HCEC 1CT (cell line): ENCODE measurements at places on chromosomes 12 and 14.

DNA sequence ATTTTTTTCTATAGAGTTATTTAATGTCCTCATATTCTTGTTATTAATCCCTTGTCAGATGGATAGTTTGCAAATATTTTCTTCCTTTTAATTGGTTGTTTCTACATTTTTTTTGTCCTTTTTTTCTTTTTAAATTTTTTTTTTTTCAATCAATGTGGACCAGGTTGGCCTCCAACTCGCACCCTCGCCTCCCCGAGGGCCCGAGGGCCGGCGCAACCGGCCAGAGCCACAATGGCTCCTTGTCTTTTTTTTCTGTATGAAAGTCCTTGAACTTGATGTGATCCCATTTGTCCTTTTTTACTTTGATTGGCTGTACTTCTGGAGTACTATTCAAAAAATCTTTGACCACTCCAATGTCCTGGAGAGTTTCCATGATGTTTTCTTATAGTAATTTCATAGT lies 17.7 kb upstream of the SLCO1B1 start:
- no peak for DNase-seq

- no peak for DNase-seq
These were observed 16.4 kb upstream of the RNASE4 start for GRCh38 chr14:20667957-20668356.

GRCh38 chr14:28704153-28704552 lies 62.4 kb upstream of the FOXG1 start:
- DNase-seq, result peak; percentile 58

DNA sequence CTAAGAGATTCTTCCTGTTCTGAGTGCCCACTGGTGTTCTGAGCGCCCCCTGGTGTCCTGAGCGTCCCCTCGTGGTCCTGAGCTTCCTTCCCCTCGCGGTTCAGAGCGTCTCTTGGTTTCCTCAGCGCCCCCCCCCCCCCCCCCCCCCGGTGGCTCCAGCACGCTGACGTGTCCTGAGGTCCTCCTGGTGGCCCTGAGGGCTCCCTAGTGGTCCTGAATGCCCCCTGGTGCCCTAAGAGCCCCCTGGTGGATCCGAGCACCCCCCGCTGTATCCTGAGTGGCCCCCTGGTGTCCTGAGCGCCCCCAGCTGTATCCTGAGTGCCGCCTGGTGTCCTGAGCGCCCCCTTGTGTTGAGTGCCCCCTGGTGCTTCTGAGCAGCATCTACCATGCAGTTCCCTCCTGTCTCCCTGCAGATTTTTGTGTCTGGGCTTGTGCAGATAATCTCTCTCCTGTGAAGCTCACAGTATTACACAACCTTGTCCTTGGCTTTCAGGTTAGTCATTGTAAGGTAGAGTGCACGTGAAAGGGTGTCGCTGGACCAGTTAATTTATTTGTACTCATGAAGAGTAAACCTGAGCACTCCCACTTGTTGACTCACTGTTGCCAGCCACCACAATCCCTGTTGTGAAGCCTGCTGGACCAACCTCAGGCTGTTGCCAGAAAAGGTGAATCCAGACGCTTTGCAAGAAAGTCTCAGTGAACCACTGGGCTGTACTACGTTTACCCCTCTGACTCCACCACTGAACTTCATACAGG lies 1168.4 kb downstream of the TMEM121 start:
- DNase-seq, result no peak

- no peak for DNase-seq
These were observed 507.1 kb downstream of the DIO2 start for GRCh38 chr14:79704041-79704807.

DNA sequence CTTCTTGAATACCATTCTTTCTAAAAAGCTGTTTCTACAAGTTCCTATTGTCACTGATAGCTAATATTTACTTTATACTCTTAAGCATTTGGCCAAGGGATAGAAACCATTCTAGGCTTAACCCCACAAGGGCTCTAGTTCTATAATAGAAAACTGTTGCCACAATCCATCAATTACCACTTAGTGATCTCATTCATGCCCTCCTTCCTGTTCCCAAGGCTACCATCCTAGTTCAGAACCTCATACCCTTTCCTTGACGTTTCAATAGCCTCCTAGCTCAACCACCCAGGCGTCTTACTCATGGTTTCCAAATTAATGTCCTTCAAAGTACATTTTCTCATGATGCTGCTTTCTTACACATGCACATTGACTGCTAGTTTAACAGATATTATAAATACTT lies 493.5 kb downstream of the NAV3 start:
- no peak for DNase-seq

- DNase-seq, result no peak
These were observed 14.3 kb downstream of the MYL2 start for GRCh38 chr12:110906083-110906482.

DNA sequence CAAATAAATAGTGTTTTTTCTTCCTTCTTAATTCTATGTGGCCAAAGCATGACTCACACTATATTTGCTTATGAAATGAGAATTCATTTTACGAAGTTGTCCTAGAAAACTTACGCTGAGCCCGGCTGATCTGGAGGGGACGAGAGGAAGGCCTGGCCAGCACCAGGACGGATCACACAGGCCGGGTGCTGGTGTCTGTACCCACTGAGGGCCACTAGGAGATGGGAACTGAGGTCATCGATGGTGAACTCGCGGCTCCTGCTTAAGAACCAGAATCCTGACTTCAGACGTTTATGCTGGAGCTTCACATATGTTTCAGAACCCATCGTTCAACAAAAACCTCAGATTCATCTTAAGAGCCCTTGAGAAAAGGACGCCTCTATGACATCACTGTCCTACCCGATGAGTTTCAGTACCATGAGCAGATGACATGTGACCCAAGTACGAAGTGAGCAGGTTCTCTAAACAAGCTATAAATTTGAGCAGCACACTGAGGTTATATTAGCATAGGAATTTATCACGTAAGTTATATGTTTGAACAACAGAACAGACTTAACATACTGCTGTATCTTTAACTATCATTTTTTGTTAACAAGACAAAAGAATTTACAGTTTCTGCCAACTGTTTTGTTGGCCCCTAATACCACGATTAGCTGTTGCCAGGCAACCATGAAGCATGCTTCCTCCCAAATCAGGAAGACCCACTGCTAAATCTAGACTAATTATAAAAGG lies 111.9 kb downstream of the FOXN3 start:
- peak; percentile 63 for DNase-seq

DNA sequence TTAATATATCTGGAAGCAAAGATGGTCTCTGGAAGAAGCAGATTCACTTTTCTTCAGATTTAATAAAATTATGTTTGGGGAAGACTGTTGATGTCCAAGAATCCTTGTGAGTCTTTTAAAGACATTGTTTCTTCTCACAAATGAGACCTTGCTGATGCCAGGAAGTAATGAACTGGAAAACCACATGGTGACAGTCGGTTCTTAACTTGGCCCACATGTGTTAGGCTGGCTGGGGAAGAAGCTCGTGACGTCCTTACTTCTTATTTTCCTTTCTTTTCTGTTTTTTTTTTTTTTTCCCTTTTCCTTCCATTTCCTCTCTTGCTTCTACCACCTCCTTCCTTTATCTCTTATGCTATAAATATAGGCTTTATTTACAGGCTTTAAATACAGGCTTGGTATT lies 950.2 kb downstream of the BCL11B start:
- DNase-seq, result no peak

- DNase-seq, result no peak
These were observed 94.4 kb downstream of the CHGA start for GRCh38 chr14:93017301-93017797.

DNA sequence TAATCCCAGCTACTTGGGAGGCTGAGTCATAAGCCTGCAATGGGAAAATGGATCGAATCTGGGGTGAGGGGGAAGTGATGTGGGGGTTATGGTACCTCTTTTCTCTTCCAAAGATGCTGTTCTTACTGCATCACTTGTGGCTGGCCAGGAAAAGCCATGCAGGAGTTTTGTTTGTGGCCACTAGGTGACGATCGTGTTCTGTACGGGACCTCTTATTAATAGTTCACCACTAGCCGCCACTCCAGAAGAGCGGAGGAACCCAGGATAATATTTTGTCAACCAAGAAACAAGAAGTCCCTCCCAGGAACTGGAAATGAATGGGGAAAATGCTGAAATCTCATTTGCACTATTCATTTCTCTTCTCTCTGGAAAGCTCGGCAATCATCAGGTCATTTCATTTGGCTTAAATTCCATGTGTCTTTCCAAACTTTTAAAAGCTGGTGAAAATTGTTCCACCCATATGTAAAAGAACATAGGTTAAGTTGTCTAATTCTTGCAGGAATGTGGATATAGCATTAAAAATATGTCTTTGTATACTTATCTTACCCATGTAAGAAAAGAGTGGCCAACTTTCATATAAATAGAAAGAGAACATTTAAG lies 8.9 kb downstream of the GPR65 start:
- DNase-seq, result peak; percentile 56

DNA sequence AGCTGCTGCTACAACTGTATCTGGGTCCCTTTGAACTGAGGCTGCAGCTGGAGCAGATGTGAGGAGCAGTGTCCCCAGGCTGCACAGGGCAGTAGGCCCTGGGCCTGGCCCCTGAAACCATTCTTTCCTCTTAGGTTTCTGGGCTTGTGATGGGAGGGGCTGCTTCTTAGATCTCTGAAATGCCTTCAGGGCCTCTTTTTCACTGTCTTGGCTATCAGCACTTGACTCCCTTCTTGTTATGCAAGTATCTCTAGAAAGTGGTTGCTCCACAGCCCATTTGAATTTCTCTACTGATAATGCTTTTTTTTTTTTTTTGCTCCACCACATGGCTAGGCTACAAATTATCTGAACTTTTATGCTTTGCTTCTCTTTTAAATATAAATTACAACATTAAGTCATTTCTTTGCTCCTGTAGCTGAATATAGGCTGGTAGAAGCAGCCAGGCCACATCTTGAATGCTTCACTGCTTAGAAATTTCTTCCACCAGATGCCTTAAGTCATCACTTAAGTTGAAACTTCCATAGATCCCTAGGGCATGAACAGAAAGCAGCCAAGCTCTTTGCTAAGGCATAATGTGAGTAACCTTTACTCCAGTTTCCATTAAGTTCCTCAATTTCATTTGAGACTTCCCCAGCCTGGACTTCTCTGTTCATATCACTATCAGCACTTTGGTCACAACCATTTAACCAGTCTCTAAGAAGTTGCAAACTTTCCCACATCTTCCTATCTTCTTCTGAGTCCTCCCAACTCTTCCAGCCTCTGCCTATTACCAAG lies 41.1 kb downstream of the ACSM4 start:
- no peak for DNase-seq

GRCh38 chr14:91341334-91341733 lies 76.3 kb downstream of the CCDC88C start:
- DNase-seq, result no peak

GRCh38 chr12:108139454-108139853 lies 10.4 kb downstream of the WSCD2 start:
- no peak for DNase-seq

GRCh38 chr12:17062267-17063036 lies 456.5 kb upstream of the LMO3 start:
- no peak for DNase-seq

GRCh38 chr12:16261944-16262475 lies 15.5 kb downstream of the SLC15A5 start:
- peak; percentile 10 for DNase-seq

- no peak for DNase-seq
These were observed 441 bp downstream of the E2F7 start for GRCh38 chr12:77064896-77065360.

DNA sequence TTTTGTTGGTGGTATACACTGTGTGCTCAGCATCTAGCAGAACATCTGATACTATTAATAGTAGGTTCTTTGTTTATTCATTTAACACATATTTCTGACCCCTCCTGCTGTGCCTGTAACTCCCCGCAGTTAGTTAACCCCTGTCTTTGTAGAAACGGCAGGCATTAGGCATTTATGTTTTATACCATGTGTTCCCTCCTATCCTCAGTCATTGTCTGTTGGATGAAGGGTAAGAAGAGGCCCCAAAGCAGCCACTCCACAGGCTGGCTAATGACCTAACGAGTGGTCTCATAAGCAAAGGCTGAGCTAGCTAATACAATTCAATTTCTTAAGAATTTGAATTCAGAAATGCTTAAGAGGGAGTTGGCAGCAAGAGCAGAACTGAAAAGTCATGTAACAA lies 170.8 kb downstream of the TMX1 start:
- DNase-seq, result no peak

GRCh38 chr12:77725611-77726010 lies 105.1 kb upstream of the NAV3 start:
- peak; percentile 39 for DNase-seq

DNA sequence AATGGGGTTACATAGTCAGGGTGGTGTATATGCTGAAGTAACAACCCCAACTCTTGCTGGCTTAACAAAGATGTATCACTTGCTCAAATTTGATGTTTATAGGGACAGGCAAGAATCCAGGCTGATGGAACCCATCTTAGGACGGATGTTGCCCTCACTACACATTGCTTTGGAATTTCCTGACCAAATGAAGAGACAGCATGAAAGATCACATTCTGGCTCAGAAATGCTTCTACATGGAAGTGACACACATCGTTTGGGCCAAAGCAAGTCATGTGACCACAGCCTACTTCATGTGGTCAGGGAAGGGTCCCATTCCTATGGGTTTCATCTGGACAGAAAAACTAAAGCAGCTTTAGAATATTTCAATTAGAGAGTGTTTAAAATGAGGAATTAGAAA lies 345.8 kb downstream of the TMEM132D start:
- DNase-seq, result no peak

GRCh38 chr12:7107636-7108002 lies 1.4 kb downstream of the C1RL start:
- DNase-seq, result no peak

DNA sequence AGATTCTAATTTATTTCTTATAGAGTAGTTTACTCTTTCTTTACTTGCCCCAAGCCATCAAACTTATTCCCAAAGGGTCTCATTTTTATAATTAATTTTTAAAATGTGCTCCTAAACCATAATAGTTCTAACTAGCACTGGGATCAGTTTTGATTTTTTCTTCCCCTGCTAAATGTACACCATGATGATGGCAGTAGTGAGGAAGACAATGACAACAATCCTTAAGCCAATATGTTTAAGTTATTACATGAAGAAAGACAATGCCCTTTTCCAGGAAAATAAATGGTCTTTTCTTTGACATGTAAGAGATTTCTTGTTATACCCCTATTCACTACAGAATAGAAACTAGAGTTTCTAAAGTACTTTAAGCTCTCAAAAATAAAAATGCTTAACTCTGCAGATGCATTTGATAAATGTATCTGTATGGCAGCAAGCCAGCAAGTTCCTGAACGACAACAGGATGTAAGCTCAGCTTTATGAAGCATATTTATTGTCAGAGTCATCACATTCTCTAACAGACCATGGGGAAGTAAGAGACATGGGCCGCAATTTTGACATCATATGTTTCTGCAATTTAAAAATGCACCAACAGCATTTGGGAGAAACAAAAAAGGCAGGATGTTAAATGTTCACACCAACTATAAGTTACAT lies 36.0 kb upstream of the SNX6 start:
- DNase-seq, result peak; percentile 94

- peak; percentile 33 for DNase-seq
These were observed 772 bp downstream of the SCARB1 start for GRCh38 chr12:124862768-124863415.

- no peak for DNase-seq
These were observed 2.1 kb upstream of the ATXN7L3B start for GRCh38 chr12:74535536-74535935.

- no peak for DNase-seq
These were observed 23.2 kb upstream of the RIN3 start for GRCh38 chr14:92490239-92490959.
